Hypothalamus (tissue), 51 donors: ENCODE measurements at places on chromosomes 11 and 22.

DNA sequence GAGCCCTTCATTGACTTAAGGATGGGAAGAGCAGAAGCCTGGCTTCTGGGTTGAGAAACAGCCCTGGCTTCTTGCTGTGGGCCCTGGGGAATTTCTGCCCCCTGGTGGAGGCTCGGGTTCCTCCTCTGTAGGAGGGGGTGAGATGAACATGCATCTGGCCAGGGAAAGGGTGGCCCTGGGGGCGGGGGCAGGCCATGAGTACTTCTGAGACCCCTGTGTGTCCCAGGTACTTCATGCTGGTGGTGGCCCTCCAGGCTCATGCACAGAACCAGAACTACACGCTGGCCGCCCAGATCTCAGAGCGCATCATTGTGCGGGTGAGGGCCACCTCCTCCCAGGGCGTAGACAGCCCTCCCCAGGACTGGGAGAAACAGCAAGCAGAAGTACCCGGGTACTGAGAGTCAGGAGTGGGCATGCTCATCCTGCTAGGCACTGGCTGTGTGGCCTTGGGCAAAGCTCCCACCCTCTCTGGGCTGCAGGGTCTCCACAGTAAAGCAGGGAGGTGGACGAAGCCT is 15.8 kb downstream of the TMEM258 start:
- peak; percentile 43 for DNase-seq

- DNase-seq, result no peak
Observed at GRCh38 chr11:75334402-75334891, 17.0 kb downstream of the ARRB1 start.

GRCh38 chr22:27726686-27727449 is 74.7 kb downstream of the MN1 start:
- no peak for DNase-seq

DNA sequence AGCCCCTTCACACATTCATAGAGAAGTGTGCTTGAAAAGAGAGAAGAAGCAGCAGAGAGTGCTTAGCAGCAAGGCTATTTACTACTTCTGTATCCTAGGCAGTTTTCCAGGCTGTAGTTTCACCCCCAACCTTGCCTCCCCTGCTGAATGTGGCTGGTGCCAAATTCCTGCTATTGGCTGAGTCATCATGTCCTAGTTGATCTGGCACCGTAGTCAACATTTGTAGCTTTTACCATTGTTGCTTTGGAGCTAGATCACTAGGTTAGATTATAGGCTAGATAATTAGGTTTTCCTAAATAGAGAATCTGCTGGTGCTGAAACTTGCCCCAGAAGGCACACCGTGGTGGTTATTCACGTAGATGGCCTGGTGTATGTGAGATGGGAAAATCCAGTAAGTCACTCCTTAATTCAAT is 32.7 kb downstream of the ARHGAP42 start:
- no peak for DNase-seq

GRCh38 chr11:68146010-68146540 is 24.9 kb upstream of the CHKA start:
- DNase-seq, result peak; percentile 50

DNA sequence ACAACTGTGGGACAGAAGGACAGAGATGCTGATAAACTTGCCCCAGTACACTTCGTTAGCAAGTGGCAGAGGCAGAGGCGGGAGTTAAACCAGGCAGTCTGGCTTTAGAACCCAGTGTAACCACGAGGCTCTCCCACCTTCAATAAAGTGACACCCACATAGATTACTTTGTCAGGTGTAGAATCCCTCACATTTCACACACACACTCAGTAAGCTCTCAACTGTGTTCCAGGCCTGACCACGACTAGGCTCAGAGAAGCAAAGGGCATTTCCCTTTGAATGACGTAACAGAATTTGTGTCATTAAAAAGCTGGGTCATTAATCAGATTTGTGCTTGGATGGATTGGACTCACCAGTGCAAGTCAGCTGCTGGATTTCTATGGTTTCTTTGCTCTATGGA is 118.3 kb upstream of the RCN1 start:
- DNase-seq, result no peak

GRCh38 chr11:61054513-61054912 is 47.8 kb upstream of the CD5 start:
- DNase-seq, result no peak

- no peak for DNase-seq
Observed at GRCh38 chr22:44752285-44753188, at the start of gene ARHGAP8. Gene ARHGAP8 (plus strand): TSS chr22:44752575. CDS start chr22:44786528, 33,953 bp downstream.

DNA sequence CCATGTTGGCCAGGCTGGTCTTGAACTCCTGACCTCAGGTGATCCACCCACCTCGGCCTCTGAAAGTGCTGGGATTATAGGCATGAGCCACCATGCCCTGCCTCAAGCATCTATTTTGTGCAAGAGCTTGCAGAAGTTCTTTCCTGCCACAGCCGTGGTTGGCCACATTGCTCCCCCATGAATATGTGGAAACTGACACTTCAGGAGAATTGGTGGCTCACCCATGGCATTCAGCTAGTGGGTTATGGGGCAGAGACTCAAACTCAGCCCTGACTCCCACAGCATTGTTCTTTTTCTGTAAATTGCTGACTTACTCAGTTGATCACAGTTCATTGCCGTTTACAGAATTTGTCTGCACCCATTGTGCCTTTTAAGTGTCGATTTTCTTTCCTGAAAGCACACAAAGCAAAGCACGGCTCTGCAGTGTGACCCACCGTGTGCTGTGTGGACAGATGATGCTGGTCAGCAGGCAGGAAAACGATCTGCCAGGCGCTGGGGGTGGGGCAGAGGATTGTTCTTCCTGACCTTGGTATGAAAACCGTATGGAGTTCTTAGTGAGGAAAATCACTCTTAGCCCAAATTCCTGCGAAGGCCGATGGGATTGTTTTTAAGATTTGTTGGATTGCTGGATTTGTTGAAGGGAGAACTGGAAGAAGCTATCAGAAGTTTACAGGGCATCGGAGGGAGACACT is 115.6 kb downstream of the PTPRJ start:
- DNase-seq, result no peak

DNA sequence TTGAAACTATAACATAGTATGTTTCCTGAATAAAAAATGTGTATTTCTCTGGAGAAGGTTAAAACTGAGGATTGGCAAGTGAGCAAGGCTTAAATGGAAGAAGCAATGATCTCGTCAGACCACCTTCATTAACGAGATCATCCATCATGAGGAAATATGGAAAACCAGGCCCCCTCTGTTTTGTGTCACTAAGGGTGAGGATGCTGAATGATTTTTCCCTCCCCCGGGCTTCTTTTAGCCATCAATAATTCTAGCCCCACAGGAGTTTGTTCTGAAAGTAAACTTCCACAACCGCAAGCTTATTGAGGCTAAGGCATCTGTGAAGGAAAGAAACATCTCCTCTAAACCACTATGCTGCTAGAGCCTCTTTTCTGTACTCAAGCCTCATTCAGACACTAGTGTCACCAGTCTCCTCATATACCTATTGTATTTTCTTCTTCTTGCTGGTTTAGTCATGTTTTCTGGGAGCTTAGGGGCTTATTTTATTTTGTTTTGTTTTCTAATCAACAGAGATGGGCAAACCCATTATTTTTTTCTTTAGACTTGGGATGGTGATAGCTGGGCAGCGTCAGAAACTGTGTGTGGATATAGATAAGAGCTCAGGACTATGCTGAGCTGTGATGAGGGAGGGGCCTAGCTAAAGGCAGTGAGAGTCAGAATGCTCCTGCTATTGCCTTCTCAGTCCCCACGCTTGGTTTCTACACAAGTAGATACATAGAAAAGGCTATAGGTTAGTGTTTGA is 5.8 kb upstream of the HBE1 start:
- DNase-seq, result no peak

DNA sequence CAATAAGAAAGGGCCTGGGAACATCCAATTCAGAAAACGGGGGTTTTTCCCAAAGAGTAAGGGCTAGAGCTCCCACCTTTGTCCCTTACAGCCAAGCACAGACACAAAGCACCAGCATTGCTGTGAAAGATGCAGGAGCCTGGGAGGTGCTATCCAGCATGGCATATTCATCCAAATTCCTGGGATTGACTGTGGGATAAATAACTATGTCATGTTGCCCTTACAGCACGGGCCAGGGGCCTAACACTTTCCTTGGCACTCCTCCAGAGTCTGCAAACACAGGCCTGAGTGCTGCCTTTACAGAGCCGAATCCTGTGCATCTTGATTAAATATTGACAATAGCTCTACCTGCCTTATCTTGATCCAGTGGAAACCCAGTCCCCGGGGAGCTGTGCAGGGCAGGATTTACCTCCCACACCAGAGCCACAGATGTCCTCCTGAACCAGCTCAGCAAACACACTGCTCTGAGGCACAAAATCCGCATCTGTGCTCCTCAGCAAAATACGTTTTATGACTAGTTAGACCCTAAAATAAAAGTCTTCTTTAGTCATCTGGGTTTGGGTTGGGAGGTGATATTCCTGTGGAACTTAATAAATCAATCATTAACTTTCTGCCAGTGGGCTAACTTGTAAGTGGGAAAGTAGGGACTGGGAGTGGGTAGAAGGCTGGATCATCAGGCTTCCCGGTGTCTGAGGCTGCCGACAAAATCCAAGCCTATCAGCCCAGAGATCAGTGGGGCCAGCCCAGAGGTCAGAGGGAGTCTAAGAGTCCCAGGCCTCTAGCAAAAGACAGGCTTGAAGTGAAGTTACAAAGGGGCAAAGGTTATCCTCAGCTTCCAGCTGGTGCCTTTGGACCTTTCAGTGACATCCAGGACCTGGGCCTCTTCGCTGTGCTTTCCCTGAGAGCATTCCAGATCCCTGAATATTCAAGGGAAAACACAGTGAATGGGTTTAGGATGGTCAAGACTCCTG is 36.5 kb downstream of the POU2AF3 start:
- DNase-seq, result no peak

DNA sequence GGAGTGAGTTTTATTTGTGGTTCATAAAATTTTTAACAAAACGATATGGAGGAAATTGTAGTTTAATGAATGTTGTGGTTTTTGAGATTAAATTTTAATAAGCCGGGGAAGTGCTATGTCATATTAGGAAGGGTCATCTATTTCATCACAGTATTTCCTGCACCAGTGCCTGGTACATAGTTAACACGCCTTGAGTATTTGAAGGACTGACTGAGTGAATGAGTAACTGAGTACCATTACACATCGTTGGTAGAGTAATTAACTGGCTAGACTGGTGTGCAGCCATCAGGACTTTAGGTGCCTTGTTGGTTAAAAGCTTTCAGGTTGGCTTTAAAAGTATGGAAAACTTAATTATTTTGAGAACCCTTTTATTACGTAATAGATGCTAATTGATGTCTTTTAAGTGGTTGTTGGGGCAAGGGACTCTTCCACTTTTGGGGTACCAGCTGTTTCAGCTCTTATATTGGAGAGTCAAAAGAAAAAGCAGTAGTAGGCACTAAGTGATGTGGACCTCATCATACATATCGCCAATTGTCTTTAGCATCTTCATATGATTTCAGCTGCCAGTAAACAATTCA is 101.8 kb downstream of the DDX10 start:
- no peak for DNase-seq

DNA sequence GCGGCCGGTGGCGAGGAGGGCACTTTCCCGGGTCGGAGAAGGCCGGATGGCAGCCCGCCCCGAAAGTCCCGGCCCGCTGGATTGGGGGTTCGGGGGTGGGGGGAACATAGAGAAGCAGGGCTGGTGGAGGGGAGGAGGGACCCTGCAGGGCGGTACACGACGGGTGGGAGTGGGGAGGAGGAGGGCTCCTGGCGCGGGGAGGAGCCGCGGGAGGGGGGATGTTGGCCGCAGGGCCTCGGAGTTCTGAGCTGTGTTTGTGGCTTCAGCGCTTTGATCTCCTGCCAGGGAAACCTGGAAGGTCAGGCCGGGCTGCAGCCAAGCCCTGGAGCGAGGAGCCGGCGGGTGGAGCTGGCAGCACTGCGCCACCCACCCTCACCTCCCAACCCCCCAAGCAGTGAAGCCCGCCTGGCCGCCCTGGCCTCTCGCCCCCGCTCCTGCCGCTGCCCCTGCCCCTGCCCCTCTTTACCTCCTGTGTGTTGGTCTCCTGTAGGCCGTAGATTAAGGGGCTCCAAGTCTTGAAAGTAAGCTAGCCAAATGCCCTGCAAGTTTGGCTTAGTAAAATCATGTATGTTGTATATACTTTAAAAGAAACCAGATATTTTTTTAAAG is 30.9 kb downstream of the C22orf31 start:
- peak; percentile 24 for DNase-seq

- no peak for DNase-seq
Observed at GRCh38 chr11:71076525-71077304, 175.7 kb downstream of the SHANK2 start.

GRCh38 chr11:33211580-33211979 is 45.6 kb upstream of the HIPK3 start:
- no peak for DNase-seq

GRCh38 chr11:77789061-77789730 is 31.3 kb downstream of the RSF1 start:
- DNase-seq, result no peak

- no peak for DNase-seq
Observed at GRCh38 chr11:133713844-133714243, 131.5 kb downstream of the SPATA19 start.

GRCh38 chr11:123195188-123196059 is at the start of gene CLMP:
Gene CLMP (minus strand): TSS chr11:123195248. CDS start chr11:123194940, 308 bp downstream.
- DNase-seq, result no peak

- DNase-seq, result no peak
Observed at GRCh38 chr11:36388071-36388470, 92.0 kb downstream of the PRR5L start.

DNA sequence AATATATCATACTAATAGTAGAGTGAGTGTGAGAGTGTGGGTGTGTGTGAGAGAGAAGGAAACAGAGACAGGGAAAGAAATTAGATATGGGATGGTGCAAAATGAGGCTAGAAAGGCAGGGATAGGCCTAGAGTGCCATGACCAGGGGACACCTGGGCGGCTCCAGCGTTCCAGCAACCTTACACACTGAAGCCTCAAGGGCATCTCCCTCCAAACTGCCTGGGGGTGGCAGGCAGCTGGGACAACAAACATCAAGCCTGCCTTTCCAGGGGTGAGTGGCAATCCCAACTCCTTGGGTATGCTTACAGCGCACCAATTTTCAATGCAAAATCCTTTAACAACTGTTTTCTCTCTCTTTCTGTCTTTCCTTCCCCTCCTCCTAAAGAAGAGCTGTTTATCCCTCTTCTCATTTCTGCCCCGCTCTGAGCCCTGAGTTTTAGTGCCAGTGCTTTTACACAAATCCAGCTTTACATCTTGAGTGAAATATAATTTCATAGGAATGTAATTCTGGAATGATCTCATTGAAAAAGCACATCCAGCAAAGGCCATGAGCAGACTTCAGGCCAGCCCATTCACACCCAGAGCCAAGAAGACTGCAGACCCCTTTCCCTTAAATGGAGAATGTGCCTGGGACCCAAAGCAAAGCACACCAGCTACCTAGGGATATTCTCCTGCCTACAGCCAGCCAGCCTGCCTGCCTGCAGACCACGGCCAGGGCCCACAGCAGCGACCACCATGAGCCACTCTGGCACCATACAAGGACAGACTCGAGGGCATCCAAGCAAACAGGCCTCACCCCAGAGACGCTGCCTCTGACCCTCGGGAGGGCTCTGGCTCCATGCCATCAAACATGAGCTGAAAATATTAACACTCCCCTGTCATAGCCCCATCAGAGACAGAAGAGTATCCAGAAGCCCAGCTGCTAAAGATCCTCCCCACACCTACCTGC is 90.3 kb downstream of the RPL27A start:
- DNase-seq, result no peak
